Esophagus squamous epithelium (tissue), 5 donors: ENCODE measurements at places on chromosomes 11 and 22. TPM values are rescaled to one million over a fixed set of nuclear protein-coding genes. Genes with fewer than 3 reads are reported as not detected.

DNA sequence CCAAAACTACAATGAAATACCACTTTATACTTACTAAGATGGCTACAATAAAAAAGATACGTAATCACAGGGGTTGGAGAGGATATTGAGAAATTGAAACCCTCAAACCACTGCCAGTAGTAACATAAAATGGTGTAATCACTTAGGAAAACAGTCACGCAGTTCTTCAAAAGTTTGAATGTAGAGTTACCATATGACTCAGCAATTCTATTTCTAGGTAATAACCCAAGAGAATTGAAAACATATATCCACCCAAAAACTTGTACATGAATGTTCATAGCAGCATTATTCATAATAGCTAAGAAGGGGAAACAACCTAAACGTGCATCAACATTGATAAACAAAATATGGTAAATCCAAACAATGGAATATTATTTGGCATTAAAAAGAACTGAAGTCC lies 24.4 kb upstream of the PSMA1 start:
- DNase-seq = no peak

GRCh38 chr22:29804985-29805384 lies 33.1 kb downstream of the ASCC2 start:
- no peak for DNase-seq

GRCh38 chr11:83257761-83258168 lies 28.4 kb downstream of the CCDC90B start:
- DNase-seq = no peak

The KDM4E gene
- total RNA-seq = not detected

DNA sequence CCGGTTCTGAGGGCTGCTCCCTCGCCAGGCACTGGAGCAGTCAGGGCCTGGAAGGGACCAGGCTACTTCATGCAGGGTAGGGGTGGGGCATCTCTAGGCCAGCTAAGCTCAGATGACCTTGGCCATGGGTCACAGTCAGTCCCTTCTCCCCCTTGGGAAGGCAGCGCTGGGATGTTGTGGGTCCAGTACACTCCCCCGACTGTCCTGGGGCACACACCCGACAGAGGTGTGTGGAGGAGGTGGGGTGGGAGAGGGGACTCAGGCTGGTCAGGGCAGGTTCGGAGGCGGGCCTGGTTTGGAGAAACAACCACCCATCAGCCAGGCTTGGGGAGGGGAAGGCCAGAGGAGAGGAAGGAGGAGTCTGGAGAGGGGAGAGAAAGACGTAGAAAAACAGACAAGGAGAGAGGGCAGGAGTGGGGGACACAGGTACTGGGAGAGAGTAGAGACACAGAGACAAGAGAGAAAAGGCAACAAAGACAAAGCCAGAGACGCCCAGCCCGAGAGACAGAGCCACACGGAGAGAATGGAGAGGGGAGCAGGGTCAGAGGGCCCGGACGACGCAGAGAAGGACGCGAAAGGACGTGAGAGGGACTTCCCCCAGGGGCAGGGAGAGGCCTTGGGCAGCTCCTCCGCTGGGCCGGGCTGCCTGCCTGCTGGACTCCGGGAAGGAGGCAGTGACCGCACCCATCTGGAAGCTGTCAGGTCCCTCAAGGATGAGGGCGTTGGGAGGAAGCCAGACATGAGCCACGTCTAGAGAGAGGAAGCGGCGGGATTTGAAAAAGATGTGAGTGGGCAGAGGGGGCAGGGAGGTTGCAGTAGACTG lies 30.6 kb upstream of the TSKU start:
- no peak for DNase-seq

The PNPLA5 gene
- not detected for total RNA-seq

The FXYD2 gene
- not detected for total RNA-seq

The DTX4 gene
- 5.5 TPM for total RNA-seq

- DNase-seq = no peak
Observed at GRCh38 chr11:111540114-111540936, at the start of gene LAYN. TSS of gene LAYN (plus strand) at chr11:111540720. CDS start at chr11:111540844, 124 bp downstream.

DNA sequence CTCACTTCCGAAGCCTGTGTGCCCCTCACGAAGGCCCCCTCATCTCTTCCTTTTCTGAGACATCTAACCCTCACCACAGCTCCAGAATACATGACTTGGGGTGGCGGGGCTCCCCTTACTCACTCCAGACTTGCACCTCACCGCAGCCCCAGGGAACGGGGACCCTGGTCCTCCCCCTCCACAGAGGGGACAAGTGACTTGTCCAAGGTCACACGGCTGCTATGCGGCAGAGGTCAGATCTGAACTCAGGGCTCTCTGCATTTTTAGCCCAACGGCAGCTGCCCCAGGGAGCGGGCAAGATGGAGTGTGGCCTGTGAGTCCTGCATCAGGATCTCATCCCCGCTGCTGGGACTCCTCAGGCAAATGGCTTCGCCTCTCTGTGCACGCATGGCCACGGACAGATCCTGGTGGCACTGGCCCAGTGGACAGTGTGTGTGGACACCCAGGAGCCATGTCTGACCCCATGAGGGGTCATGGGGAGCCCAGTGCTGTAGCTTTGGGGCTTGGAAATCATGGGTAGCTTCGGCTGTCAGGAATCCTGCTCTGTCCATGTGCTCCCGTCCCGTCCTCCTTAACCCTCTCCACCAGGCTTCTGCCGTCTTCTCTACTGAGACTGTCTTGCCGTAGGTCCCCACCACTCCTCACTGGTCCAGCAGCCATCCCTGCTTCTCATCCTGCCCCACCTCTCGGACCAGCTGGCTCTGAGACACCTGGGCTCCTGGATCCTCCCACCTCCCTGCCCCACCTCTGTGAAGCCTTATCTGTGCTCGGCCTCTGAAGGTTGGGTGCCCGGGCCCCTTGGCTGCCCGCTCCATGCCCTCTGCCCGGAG lies 48.0 kb upstream of the CARS1 start:
- no peak for DNase-seq

DNA sequence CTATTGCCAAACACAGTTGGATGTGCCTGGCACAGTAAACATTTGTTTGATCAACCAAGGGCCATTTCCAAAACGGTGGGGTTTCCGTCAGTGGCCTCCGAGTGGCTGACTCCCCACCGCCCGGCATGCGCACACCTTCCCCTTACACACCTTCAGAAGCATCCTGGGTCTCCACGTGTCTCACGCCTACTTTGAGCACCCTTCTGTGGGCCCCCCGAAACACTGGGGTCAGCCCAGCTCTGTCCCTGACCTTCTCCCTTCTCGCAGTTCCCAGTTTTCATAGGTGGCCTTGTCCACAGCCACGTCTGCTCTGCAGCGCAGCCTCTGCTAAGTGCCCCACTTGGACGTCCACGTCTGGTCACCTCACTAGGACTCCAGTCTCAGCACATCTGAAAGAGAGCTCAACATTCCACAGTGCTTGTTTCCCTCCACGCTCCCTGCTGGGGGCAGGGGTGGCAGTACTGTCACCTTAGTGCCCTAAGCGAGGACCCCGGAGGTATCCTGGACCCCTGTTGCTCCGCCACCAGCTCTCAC lies 13.2 kb upstream of the SHANK2 start:
- DNase-seq = no peak

- DNase-seq = no peak
Observed at GRCh38 chr11:64094463-64095260, 58.9 kb downstream of the FLRT1 start.

DNA sequence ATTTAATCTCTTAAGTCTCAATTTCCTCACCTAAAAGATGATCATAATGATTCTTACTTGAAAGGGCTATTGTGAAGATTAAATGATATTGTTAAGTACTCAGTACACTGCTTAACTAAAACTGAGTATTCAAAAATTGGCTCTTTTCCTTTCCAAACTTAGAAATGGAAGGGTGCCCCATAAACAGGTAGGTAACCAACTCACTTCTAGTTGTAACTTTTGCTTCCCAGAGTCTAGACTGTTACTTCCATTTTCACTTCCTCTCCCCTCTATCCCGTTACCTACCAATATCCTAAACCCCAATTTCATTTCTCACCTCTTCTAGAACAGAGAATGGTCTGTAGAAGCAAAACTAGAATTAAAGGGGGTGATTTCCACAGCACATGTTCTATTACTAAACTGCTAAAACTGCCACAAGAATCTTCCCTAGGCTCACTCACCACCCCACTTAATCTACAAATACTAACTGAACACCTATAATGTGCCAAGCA lies 50.0 kb downstream of the RRAS2 start:
- no peak for DNase-seq

- no peak for DNase-seq
Observed at GRCh38 chr22:29256606-29257325, 11.0 kb downstream of the RHBDD3 start.

DNA sequence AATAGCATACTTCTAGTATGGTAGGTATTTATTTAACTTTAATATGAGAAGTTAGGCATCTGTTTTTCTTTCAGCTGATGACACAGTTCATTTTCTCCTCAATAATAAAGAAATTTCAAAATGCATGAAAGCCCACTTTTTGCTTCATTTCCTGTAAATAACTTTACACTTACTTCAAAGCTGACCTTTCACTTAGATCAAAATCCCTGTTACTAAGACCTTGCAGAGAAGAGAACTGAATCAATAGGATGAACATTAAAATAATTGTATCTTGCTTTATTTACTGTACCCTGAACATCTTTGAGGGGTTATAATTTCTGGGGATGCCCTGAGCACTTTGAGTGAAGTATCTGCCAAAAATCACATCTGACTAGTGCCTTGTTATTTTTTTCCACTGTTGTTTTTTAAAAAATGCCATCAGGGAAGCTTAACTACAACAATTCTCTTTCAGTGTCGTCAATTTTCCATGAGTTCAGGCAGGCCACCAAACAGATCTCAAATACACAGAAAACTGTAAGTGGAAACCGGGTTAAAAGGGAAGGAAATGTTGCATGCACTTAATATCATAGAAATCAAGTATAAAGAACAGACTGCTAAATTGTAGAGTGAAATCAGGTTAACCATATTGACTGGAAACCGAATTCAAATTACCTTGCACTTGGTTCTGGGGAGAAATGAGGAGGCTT lies 206.2 kb downstream of the MAML2 start:
- no peak for DNase-seq

GRCh38 chr11:1667906-1668305 lies 29.1 kb upstream of the KRTAP5-6 start:
- no peak for DNase-seq
